GOT3 (cell line): ENCODE measurements at places on chromosomes 2 and 18.

DNA sequence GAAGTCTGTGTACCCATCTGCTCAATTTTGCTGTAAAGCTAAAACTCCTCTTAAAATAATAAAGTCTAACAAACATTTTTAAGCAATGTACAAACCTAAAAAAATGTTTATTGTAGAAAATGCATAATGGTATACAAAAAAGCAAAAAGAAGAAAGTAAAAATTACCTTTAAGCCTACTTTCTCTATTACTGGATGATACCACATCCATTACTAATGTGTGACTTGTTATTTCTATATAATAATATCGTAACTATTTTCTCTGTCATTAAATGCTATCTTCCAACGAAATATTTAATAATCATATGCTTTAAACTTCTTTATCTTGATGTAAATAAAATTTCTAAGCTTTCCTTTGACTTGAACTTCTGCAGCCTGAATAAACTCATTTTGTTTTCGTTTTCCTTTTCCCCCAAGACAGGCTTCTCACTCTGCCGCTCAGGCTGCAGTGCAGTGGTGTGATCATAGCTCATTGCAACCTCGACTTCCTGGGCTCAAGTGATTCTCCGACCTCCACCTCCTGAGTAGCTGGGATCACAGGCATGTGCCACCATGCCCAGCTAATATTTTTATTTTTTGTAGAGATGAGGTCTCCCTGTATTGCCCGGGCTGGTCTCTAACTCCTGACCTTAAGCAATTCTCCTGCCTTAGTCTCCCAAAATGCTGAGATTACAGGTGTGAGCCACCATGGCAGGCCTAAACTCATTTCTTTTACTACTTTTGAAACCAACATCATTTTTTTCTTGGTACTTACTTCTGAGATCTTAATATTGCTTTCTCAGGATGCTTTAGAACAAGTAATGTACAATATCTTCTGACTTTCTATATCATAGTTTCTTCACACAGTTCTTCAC is 18.1 kb upstream of the DNAH7 start:
- no peak for DNase-seq

- DNase-seq: no peak
These were observed 81.3 kb upstream of the TMEM178A start for GRCh38 chr2:39584283-39584965.

GRCh38 chr2:69305712-69306392 is 81.2 kb downstream of the GFPT1 start:
- no peak for DNase-seq

- DNase-seq: no peak
These were observed 79.8 kb upstream of the FZD7 start for GRCh38 chr2:201953880-201954279.

GRCh38 chr2:3105814-3106569 is 271.6 kb downstream of the EIPR1 start:
- no peak for DNase-seq

- DNase-seq: no peak
These were observed 130.6 kb downstream of the NXPH2 start for GRCh38 chr2:138649571-138649970.

DNA sequence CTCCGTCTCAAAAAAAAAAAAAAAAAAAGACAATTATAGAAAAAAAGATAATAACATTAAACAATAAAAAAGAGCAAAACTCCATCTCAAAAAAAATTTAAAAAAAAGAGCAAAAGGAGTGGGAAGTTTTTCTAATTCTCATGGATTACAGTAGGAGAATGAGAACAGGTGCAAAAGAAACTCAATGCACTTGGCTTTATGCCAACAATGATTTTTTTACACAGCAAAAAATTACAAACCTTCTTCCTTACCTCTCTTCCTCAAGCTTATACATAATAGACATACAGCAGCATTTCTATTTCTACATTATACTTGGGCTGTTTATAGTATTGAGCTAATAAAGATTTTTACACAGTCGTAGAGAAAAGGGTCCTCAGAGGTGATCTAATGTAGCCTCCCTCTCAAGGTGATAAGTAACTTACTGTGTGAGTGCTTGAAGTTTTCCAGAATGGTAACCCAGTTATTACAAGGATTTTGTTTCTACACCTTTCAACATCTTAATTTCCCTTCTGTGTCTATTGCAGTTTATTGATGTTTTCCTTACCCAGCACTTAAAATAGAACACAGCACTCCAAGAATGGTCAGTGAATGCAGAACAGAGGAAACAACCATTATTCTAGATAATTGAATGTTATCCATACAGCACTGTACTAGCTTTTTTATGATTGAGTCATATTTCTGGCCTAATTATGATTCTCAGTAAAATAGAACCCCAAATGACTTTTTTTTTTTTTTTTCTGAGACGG is 34.9 kb upstream of the RNF138 start:
- DNase-seq: no peak
